ENCODE measurements at places on chromosomes 11 and 22. TPM values are rescaled to one million over a fixed set of nuclear protein-coding genes. Genes with fewer than 3 reads are reported as not detected.

Gene ADORA2A
- 1.7 TPM for total RNA-seq

Gene NPAS4
- not detected for total RNA-seq

Gene CRYBA4
- total RNA-seq: not detected

Gene APOBEC3F
- total RNA-seq: 1.7 TPM

DNA sequence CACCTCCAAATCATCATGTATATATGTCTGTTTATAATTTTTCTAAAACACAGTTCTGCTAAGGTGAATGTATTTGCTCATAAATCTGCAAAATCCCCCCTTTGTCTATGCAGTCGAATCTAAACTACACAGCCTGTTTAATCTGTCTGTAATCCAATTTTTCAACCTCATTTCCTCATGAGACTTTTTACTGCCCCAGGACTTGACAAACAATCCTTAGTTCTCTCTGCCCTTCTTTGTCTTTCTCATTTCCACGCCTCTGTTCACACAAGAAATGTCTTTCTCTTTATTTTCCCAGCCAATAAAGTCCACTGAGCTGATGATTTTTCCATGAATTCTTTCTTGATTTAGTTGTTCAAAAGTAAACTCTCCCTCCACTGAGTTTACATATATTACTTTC lies 1154.3 kb downstream of the FAM181B start:
- H3K4me3 ChIP-seq: no peak overlapping the region
- H3K4me1 ChIP-seq: no peaks in the 10 kb centered on the region
- no peaks in the 10 kb centered on the region for H3K27me3 ChIP-seq
- DNase-seq: no peak
- no peak overlapping the region for H3K27ac ChIP-seq
- H3K36me3 ChIP-seq: no peaks in the 10 kb centered on the region

DNA sequence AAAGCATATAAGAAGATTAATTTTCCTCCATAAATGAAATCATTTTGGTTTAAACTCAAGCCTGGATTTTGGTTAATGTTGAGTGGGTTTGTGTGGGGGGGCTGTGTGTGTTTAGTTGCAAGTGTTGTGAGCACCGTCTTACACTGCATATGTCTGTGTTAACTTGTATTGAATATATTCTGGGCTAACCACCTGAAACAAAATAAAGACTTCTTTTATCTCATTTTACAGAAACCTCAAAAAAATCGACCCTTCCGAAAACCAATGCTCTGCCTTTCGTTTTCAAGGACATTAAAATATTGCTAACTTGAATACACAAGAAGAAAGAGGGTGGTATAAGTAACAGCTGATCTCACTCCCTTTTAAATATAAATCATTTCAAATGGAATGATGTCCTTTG lies 192.2 kb upstream of the BLID start:
- no peak for DNase-seq
- H3K27ac ChIP-seq: no peak overlapping the region
- no peaks in the 10 kb centered on the region for H3K27me3 ChIP-seq
- no peaks in the 10 kb centered on the region for H3K36me3 ChIP-seq
- no peak overlapping the region for H3K4me3 ChIP-seq
- H3K4me1 ChIP-seq: no peaks in the 10 kb centered on the region

DNA sequence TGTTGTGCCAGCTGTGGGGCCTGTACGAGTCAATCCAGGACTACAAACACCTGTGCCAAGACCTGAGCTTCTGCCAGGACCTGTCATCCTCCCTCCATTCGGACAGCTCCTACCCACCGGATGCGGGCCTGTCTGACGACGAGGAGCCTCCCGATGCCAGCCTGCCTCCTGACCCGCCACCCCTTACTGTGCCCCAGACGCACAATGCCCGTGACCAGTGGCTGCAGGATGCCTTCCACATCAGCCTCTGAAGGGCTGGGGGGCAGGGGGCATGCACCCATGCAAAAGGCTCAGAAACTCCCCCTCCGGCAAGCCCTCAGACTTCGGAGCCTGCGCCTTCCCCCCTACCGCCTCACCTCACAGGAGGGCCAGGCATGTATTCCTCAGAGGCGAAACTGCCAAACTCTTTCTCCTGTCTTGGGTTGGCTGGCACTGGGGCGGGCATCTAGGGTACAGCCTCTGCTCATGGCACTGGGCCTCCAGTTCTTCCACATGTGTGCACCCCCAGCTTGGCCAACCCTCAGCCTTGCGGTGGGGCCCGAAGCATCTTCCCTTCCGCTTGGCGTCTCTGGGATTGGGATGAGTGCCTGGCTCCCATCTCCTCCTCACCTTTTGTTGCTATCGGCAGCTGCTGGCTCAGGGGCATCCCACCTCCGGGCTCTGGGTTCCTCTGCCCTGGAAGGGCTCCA lies 1.2 kb downstream of the FAM89B start:
- DNase-seq: no peak
- H3K4me1 ChIP-seq: peaks cover 21% of the 10 kb centered on the region
- H3K36me3 ChIP-seq: no peaks in the 10 kb centered on the region

- no peak overlapping the region for H3K4me3 ChIP-seq
- no peaks in the 10 kb centered on the region for H3K27me3 ChIP-seq
- no peaks in the 10 kb centered on the region for H3K4me1 ChIP-seq
- DNase-seq: no peak
These were observed 286.8 kb downstream of the BLID start for GRCh38 chr11:121829159-121829643.

GRCh38 chr11:2536440-2536989 lies 91.7 kb downstream of the KCNQ1 start:
- H3K27me3 ChIP-seq: no peaks in the 10 kb centered on the region
- no peak overlapping the region for H3K4me3 ChIP-seq
- peaks cover 5% of the 10 kb centered on the region for H3K4me1 ChIP-seq
- H3K27ac ChIP-seq: no peak overlapping the region

GRCh38 chr11:44016546-44017442 lies 31.0 kb upstream of the ACCSL start:
- H3K27ac ChIP-seq: no peak overlapping the region
- H3K4me1 ChIP-seq: no peaks in the 10 kb centered on the region
- H3K4me3 ChIP-seq: no peak overlapping the region
- no peak for DNase-seq
